ENCODE measurements at places on chromosomes 2 and 18.

DNA sequence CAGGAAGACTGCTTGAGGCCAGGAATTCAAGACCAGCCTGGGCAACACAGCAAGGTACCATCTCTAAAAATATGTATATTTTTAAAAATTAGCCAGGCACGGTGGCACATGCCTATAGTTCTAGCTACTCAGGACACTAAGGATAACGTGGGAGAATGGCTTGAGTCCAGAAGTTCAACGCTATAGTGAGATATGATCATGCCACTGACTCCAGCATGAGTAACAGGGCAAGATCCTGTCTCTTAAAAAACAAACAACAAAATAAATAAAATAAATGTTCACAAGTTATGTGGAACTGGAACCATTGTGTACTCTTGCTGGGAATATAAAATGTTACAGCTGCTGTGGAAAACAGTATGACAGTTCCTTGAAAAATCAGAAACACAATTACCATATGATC lies 47.2 kb downstream of the USP34 start:
- DNase-seq = no peak

DNA sequence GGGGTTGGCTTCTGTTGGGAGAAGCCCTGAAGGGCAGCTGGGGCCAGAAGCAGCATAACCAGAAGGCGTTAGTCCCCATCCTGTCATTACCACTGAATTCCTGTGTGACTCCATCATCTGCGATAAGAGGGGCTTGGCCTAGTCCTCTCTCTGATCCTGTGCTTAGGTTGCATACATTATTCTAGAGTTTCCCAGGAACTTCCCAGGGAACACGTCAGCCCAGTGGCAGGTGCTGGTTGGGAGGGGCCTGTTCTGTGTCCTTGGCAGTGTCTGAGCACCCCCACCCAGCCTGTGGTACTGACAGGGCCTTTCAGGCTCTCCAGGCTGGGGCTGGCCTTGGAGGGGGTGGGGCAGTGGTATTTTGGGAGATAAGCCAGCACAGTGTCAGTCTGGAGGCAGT lies 4.5 kb upstream of the TOGARAM2 start:
- DNase-seq = no peak

- peak; percentile 53 for DNase-seq
Observed at GRCh38 chr2:64522843-64523428, 1.2 kb upstream of the AFTPH start.

DNA sequence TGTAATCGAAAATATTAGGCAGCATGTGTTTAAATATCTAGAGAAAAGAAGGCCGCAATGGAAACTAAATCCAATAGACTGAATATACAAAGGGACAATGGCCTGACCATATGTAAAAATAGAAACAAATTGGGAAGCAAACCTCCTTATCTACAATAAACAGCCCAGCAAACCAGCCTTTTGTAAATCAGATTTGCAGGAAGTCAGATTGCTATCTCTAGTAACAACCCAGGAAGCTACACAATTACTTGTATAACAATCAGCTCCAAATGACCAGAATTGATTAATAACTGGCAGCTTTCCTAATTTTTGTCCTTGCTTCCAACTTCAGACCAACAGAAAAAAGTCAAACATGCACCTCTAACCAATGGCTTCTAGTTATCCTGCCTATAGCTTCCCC lies 860.0 kb downstream of the CPS1 start:
- DNase-seq = no peak

Measured in CD8-positive, alpha-beta memory T cell (primary cell).